LNCaP clone FGC (cell line): ENCODE measurements at places on chromosomes 7 and 10.

- DNase-seq, result no peak
Measured at GRCh38 chr7:1452205-1452604, 7.1 kb downstream of the MICALL2 start.

DNA sequence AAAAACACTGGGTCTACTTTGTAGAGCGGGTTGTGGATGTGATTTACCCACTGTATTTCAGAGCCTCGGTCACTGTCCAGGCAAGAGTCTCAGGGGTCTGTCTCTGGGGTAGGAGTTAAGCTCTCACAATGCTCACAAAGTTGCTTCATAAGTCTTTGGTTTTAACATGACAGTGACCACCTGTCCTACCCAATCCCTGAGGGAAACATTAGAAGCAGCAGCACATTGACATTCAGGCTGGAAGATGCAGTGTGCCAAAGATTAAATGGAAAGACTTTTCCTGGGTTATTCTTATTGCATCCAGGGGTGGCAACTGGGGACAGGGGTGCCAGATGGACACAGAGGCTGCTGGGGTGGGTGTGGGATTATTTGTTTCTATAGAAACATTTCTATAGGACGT lies 330.0 kb downstream of the RNLS start:
- DNase-seq, result no peak

- no peak for DNase-seq
Measured at GRCh38 chr7:158443014-158443687, 144.5 kb downstream of the PTPRN2 start.

DNA sequence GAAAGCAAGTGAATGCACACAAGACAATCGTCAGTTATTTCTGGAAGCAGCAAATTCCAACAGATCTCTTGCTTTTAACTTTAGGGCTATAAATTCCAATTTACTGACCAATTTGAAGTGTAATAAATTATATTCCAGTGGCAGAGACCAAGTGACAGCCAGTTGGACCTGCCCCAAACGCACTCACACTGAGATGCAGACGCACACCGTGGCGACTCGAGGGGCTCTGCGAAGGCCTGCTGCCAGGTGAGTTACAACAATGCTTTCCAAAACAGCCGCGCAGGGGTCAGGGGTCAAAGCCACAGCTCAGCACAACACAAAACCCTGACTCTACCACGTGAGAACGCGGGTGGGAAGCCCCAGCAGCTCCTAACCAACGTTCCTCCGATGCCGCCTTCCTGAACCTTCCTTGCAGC lies 97.4 kb downstream of the ZRANB1 start:
- no peak for DNase-seq

- DNase-seq, result no peak
Measured at GRCh38 chr10:121106611-121107010, 255.4 kb downstream of the WDR11 start.

GRCh38 chr10:55734112-55734511 lies 626.9 kb downstream of the ZWINT start:
- no peak for DNase-seq

DNA sequence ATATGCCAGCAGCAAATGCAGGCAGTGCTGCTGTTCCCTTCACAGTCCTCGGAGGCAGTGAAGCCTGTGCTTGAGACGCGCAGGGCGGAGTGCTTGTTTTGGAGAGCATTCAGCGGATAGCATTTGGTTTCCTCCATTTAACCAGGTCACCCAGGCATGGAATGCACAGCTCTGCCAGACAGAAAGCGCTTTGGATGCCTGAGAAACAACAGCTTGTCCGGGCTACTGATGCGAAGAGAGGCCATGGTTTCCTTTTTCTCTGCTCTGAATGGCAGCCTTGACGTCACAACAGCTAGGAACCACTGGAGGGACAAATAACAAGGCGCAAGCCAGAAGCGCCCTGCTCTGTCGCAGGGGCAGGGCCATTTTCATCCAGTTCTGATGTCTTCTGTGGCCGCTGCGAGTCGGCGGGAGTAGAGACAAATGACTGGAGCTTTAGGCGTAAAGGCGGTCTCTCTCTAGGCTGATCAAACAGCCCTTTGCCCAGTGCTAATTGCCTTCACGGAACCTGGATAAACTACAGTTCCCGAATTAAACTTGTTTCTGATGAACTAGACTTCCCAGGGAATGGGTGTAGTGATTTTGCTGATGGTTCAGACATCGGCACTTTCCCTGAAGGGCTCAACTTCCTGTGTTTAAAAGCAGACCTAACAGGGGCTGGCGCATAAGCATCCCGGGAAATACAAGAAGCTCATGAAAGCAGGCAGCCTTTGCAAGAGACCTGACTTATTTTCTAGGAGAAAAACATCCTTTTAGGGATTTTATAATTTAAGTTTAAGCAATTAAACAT lies 187.6 kb upstream of the KLF14 start:
- no peak for DNase-seq

- no peak for DNase-seq
Measured at GRCh38 chr7:149214020-149214720, 18.8 kb downstream of the ZNF282 start.

GRCh38 chr10:84546609-84547008 lies 218.2 kb downstream of the CCSER2 start:
- DNase-seq, result no peak

GRCh38 chr10:63421591-63421990 lies 44.2 kb downstream of the JMJD1C start:
- no peak for DNase-seq

DNA sequence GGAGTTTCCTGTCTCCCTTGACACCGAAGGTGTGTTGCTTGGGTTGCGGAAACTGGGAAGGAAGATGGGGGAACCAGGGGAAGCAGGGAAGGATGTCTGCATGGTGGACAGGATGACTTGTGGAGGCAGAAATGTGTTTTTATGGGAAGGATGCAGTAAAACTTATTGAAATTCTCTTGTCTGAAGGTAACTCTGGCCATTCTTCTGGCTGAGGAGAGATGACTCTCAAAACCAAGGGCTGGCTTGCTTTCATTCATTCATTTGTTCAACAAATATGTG lies 1.5 kb downstream of the UBTD1 start:
- DNase-seq, result no peak

DNA sequence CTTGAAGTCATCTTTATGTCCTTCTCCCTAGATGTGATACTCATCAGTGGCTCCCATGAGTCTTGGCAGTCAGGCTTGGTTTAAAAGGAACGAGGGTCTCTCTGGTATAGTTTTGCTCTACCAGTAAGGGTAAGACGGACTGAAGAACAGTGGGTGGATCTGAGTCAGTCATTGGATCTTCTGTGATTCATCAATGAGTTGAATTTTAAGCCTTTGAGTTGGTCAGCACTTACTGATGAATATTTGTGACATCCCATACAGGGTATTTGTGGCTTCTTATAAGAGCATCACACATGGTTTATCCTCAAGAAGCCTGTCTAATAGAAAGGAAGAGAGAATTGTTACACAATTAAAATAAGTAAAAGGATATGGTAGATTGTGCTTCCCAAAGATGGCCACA lies 87.3 kb upstream of the NAMPT start:
- DNase-seq, result no peak

DNA sequence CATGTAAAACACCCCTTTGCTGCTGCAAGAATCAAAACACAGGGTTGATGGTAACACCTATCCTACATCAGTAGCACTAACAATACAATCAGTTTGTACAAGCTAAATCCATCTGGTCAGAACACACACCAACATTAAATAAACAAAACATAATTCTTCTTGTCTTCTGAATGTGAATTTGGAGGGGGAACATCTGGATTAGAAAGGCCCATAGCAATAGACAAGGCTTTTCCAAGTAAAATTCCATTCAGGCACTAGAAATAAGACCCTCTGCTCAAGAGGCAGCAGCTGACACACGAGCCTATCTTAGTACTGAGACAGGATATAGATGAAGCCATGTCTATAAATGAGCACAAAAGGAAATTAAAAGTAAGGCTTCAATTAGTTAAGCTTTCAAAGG lies 839.9 kb upstream of the LRRTM3 start:
- no peak for DNase-seq

DNA sequence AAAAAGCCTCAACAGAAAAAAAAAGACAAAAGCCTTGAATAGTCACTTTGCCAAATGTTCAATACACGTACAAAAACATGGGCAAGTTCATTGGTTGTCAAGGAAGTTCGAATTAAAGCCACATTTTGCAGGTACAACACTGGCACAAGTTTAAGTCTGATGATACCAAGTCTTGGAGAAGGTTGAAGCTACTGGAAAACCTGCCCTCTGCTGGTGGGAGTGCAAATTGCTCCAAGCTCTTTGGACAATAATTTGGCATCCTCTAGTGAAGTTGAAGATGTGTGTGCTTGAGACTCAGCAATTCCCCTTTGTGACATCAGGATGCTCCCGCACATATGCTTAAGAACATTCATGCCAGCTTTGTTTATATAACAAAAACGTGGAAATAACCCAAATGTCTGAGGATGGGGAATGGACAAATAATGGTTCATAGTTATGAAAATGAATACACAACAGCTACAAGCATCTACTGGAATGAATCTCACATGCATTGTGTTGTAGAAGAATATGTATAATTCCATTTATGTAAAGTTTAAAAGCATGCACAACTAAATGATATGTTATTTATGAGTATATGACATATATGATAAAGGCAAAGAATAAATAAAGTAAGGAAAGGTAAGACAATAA lies 120.0 kb upstream of the PLPP4 start:
- DNase-seq, result peak; percentile 81

DNA sequence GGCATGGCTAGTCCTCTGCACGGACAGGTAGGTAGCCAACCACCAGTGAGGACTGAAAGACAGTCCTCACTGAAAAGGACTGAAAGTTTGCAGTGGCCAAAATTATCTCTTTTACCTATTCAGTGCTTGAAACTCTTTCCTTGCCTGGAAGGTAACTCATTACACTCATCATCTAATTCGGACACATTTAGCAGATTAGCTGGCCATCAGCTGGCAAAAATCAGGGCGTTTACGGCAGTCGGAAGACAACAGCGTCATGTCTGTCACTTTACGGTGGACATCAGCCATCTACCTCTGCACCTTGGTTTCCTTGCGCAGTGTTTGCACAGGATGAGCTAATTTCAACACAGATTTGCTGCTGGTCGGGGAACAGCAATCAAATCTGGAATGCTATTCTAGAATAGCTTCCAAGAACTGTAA lies 740 bp downstream of the ANXA7 start:
- peak; percentile 74 for DNase-seq

GRCh38 chr7:74023092-74023536 lies 4.9 kb upstream of the ELN start:
- DNase-seq, result no peak

- no peak for DNase-seq
Measured at GRCh38 chr10:47368431-47369180, 15.5 kb downstream of the ZNF488 start.

DNA sequence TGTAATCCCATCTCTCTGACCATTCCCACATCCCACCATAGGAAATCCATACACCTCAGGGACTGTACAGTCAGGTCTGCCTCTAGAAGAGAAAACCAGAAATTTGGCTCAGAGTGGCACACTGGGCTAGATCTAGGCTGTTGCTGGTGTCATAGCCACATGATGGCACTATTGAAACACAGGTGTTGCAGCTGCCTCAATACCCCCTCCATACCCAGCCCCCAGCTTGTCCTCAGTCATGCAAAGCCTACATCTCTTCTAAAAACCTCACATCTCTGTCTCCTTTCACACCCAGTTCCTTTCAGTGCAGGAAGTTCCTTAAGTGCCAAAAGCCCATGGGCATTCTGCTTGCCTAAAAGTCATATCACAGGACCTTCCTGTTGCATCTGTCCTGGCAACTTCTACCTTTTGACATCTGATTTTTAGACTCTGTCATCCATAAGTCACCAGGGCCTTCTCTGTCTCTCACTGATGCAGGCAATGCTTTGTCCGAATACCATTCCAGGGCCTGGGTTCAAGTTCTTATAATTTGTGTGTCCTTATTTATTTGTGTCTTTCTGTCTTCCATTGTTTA lies 27.0 kb upstream of the HIBADH start:
- no peak for DNase-seq

DNA sequence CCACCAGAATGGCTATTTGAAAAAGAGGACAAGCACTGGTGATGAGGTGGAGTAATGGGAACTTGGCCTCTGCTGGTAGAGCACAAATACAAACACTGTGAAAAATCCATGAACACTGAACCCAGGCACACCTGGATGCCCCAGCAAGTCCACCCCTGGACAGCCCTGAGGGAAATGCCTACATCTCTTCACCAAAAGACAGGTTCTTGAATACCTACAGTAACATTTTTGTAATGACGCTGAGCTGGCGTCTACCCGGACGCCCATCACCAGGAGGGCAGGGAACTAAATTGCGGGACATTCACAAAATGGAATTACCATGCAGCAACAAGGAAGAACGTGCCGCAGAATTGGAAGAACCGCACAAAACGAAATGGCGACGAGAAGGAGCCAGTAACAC lies 70.5 kb downstream of the GNA12 start:
- no peak for DNase-seq

DNA sequence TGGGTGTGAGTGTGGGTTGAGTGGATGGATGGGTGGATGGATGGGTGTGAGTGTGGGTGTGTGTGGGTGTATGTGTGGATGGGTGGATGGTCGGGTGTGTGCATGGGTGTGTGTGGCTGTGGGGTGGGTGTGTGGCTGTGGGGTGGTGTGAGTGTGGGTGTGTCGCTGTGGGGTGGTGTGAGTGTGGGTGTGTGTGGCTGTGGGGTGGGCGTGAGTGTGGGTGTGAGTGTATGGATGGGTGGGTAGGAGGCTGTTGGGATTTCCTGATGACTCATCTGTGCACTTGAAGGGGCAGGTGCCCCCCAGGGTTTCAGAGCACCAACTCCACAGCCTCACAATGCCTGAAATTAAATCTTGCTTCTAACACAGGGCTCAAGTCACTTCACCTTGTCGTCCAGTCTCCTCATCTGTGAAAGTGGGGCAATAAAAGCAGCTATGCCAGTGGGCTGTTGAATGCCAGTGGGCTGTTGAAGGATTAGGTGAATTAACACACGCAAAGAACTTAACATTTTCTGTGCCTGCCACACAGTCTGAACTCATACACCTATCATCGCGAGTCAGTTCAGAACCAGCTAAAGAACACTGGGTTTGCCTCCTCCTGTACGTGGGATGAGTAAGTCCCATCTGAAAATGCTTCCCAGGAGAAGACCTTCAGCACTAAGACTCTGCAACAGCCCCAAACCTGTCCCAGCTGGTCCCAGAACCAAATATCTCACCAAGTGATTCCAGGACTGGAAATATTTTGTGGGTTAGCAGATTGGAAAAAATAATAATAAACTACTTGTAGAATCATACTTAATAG lies 32.0 kb downstream of the SFMBT2 start:
- DNase-seq, result no peak

- DNase-seq, result no peak
Measured at GRCh38 chr7:121494516-121494915, 98.4 kb upstream of the FAM3C start.
